ENCODE measurements at places on chromosomes 3 and 15. TPM values are rescaled to one million over a fixed set of nuclear protein-coding genes. Genes with fewer than 3 reads are reported as not detected.

DNA sequence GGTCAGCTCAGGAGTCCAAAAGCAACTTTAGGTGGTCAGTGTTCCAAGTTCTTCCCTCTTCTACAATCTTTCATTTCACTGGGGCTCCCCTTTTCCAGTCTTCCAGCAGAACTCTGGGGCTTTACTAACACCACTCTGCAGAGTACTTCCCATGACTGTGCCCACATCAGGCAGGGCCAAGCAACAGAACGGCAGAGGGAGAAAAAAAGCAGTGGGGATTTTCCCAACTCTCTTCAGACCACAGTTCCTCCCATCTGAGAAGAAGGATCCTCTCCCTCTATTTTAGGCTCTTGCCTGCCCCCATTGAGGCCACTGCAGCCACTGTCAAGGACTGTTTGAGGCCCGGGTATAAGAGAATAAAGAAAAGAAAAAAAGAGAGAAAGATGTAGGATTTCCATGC lies 70.7 kb downstream of the TTBK2 start:
- H3K36me3 ChIP-seq = peaks cover 9% of the 10 kb centered on the region
- no peaks in the 10 kb centered on the region for H3K4me1 ChIP-seq
- no peak overlapping the region for H3K4me3 ChIP-seq
- no peak for DNase-seq

- no peaks in the 10 kb centered on the region for H3K27me3 ChIP-seq
- no peak overlapping the region for H3K27ac ChIP-seq
- peak; percentile 38 for DNase-seq
- H3K4me3 ChIP-seq = no peak overlapping the region
Measured at GRCh38 chr3:67154429-67154828, 156.3 kb downstream of the KBTBD8 start.

GRCh38 chr15:96340598-96341512 lies 10.4 kb downstream of the NR2F2 start:
- peaks cover 2% of the 10 kb centered on the region for H3K4me1 ChIP-seq
- H3K4me3 ChIP-seq = peak overlapping the region; percentile 47
- no peaks in the 10 kb centered on the region for H3K27me3 ChIP-seq

DNA sequence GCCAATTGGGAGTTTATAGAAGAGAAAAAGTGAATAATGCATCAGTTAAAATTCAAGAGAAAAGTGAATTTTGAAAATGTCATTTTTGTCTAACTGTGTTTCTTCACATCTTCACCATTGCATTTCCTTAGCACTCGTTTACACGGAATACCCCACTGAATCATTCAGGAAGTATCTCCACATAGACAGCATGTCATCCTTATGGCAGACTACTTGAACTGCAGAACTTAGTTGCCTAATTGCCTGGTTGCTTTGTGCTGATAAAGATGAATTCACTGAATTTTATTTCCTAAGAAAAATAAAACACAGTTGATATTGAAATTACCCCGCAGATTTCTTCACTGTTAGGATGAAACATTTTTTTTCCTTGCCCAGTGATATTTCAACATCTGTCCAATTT lies 627.1 kb downstream of the ROBO1 start:
- no peaks in the 10 kb centered on the region for H3K27me3 ChIP-seq
- no peak overlapping the region for H3K27ac ChIP-seq
- H3K4me1 ChIP-seq = no peaks in the 10 kb centered on the region
- no peaks in the 10 kb centered on the region for H3K36me3 ChIP-seq
- DNase-seq = no peak

DNA sequence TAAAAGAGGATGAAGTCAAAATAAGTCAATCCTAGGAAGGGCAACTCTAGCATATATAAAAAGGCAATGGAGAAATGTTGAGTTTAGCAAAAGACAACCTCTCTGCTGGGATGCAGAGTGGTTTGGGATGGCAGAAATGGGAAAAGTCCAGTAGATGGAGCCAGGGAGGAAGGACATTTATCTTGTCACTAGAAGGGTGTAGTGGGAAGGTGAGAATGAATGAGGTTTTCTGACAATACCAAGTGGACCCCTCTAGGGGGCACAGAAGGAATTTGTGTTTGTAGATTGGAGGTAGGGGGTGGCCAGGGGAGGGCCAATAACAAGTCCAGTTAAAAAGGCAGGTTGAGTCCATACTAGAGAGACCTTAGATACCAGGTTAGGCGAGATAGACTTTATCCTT lies 80.0 kb downstream of the THSD4 start:
- no peak overlapping the region for H3K4me3 ChIP-seq
- H3K4me1 ChIP-seq = no peaks in the 10 kb centered on the region
- no peaks in the 10 kb centered on the region for H3K27me3 ChIP-seq
- no peaks in the 10 kb centered on the region for H3K36me3 ChIP-seq
- no peak overlapping the region for H3K27ac ChIP-seq
- no peak for DNase-seq

DNA sequence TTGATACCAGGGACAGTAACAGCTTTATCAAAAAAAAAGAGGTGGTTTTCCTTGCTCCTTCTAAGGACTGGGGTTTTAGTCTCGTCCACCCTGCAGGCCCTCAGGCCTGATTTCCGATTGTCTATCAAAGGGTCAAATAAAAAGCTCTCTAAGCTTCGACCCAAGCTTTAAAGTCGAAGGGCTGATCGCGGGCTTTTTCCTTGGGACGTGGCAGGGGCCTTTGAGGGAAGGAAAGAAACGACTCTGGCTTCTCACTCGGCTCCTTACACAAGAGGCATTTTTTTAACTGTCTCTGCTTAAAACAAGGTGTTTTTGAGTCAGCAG lies 354 bp upstream of the KLHL24 start:
- peaks cover 27% of the 10 kb centered on the region for H3K4me1 ChIP-seq
- H3K27ac ChIP-seq = peak overlapping the region; percentile 98
- H3K4me3 ChIP-seq = peak overlapping the region; percentile 98

- no peak overlapping the region for H3K27ac ChIP-seq
- no peaks in the 10 kb centered on the region for H3K27me3 ChIP-seq
- H3K36me3 ChIP-seq = no peaks in the 10 kb centered on the region
- H3K4me1 ChIP-seq = peaks cover 10% of the 10 kb centered on the region
- DNase-seq = peak; percentile 79
Measured at GRCh38 chr3:129046732-129047552, 13.6 kb upstream of the GP9 start.

DNA sequence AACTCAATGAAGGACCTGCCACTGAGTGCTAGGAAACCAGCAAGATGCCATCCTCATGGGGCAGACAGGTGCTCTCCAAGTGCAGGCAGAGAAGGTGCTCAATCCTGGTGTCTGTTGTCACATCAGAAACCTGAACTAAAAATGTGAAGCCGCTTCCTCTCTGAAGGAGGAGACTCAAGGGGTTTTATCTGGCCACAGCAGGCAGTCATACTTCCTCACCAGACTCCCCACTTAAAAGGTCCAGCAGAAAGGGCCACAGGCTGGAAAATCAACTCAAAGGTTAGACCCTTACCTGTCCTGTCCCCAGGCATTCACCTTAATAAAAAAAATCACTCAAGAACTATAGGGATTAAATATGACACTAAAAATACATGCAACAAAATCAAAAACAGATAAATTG lies 4.8 kb downstream of the CCDC12 start:
- no peak for DNase-seq

DNA sequence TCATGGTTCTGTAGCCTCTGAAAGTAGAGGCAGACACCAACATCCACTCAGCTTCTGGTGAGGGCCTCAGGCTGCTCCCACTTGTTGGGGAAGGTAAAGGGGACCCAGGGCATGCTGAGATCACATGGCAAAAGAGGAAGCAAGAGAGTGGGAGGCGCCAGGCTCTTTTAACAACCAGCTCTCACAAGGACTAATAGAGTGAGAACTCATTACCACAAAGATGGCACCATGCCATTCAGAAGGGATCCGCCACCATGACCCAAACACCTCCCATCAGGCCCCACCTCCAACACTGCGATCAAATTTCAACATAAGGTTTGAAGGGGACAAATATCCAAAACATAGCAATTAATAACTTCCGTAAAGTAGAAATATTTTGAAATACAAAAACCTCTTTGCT lies 192.3 kb downstream of the OCA2 start:
- H3K27me3 ChIP-seq = no peaks in the 10 kb centered on the region
- H3K4me3 ChIP-seq = no peak overlapping the region
- no peak overlapping the region for H3K27ac ChIP-seq
- no peak for DNase-seq
- no peaks in the 10 kb centered on the region for H3K36me3 ChIP-seq

DNA sequence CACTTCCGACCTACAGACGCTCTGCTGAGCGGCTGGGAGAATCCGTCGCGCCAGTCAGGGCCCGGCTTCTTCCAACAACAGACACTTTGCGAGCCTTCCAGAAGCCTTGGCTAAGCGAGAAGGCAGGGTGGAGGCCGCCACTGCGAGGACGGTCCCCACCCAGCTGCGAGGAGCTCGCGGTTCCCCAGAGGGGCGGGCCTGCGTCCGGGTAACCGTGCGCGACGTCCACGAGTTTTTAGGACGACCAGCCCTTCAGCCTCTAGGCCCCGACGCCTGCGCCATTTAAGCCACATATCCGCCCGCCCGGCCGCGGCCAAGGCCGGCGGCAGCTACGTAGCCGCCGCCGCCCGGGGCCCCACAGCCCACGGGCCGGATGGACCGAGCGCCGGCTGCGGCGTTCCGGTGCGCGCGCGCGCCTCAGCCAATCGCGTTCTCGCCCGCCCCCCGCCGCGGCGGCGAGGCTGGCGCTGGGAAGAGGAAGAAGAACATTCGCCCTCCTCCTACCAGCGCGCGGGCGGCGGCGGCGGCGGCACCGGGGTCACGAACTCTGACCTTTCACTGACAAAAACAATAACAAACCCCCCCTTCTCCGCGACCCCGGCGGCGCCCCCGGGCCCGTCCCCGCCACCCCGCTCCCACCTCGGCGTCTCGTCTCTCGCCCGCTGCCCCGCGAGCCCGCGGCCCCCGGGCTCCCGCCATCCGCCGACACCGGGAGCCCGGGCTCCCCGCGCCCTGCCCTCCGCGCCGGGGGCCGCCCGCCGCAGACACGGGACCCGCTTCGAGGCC lies at the start of gene NR2C2:
NR2C2 (plus strand) TSS at position 484 of the 786 bp plus-strand sequence. CDS start 56,332 bp downstream, outside the sequence.
- H3K4me3 ChIP-seq = peak within 1 kb of the TSS; percentile 92
- peaks cover 14% of the 10 kb centered on the region for H3K36me3 ChIP-seq
- peak; percentile 89 for DNase-seq
- peak within 1 kb of the TSS; percentile 100 for H3K27ac ChIP-seq

GRCh38 chr15:68354268-68354667 lies 76.7 kb downstream of the FEM1B start:
- H3K4me1 ChIP-seq = no peaks in the 10 kb centered on the region
- no peak overlapping the region for H3K27ac ChIP-seq
- DNase-seq = no peak
- no peaks in the 10 kb centered on the region for H3K36me3 ChIP-seq

The PRKCD gene
- total RNA-seq = 86.9 TPM

The VGLL4 gene
- 47.8 TPM for total RNA-seq

The CFAP92 gene
- 6.8 TPM for total RNA-seq

Measured in upper lobe of left lung (tissue), 6 donors.